Right ventricle myocardium inferior (tissue), 1 donor: ENCODE measurements at places on chromosomes 6 and 20. TPM values are rescaled to one million over a fixed set of nuclear protein-coding genes. Genes with fewer than 3 reads are reported as not detected.

DNA sequence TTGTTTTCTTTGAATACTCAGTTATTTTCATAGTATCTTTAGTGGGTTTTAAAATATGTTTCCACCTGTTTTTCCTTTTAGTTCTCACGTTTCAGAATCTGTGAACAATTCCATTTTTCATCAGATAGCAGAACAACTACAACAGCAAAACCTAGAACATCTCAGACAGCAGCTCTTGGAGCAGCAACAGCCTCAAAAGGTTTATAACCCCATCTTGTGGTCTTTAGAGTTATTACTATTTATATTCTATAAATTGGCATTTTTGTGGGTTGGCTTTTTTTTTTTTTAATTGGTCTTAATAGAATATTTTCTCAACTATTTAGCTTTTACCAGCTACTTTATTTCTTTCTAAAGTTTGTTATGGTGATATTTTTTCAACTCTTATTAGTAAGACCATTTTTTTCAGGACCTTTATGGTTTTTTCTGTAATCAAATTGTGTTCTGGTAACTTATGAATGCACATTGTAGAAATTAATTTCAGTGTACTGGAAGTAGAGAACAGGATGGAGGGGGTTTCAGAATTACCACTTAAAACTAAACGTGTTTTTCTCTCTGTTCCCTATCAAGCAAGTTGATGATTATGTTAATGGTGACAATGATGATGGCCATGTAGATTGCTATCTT, 72.2 kb downstream of the SCAF8 start:
- DNase-seq: no peak

DNA sequence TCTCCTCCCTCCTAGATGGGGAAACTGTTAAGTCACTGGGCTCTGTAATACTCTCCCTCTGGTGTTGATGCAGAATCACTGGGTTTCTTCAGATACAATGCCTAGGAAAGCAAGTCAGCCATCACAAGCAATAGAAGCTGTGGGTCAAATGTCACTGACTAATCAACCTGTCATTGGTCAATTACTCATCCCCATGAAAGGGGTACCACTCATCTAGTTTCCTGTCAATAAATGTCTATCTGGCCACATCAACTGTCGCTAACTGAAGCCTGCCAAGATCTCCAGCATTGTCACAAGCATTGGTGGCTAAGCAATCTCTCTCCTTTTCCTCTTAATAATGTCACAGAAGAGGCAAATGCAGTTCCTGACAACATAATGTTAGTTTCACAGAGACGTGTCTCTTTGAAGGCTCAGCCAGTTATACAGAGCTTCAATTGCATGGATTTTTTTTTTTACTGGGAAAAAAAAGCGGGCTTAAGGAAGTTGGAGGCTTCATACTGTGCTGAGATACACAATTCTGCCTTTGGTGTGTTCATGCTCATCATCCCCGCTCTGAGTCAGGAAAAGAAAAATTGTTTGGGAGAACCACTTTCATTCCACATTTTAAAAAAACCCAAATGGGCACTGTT, 355.9 kb downstream of the BTBD9 start:
- no peak for DNase-seq

DNA sequence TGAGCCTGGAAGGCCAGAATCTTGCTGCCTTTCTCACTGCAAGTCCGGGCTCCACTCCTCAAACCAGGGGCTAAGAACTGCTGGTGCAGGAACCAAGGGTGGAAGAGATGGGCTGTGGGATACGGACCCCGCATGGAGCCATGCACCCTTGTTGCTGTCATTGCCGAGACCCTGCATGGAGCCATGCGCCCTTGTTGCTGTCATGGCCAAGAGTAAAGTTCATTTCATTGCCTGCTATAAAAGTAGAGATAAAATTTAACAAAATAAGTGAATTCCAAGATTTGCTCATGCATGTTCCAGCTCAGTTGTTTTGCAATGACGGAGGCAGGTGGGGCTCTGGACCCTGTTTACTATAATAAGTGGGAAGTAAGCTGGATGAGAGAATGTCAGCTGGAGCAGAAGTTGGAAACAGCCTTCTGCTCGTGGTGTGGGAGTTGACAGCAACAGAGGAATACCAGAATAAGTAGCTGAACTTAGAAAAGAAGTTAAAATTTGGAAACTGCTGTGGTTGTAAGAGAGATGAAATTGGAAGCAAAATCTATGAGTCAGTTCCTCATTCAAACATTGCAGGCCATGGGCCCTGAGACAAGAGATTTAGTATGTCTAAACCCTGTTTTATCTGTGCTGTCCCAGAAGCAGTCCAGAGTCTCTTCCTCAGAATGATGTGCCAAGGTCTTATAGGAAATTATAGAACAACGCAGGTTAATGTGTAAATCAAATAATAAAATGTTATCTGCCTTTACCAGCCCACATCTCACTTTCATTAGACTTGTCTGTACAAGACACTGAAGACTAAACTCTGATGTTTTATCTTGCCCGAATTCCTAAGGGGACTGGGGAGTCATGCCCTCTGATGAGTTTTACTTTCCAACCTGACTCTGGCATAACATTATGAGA, 15.8 kb upstream of the THBS2 start:
- DNase-seq: no peak

GRCh38 chr6:140366991-140367390, 992.5 kb upstream of the CITED2 start:
- no peak for DNase-seq

GRCh38 chr6:165686596-165687365, 23.7 kb upstream of the PDE10A start:
- no peak for DNase-seq

- DNase-seq: no peak
These were observed 1.0 kb downstream of the FILIP1 start for GRCh38 chr6:75492386-75493153.

DNA sequence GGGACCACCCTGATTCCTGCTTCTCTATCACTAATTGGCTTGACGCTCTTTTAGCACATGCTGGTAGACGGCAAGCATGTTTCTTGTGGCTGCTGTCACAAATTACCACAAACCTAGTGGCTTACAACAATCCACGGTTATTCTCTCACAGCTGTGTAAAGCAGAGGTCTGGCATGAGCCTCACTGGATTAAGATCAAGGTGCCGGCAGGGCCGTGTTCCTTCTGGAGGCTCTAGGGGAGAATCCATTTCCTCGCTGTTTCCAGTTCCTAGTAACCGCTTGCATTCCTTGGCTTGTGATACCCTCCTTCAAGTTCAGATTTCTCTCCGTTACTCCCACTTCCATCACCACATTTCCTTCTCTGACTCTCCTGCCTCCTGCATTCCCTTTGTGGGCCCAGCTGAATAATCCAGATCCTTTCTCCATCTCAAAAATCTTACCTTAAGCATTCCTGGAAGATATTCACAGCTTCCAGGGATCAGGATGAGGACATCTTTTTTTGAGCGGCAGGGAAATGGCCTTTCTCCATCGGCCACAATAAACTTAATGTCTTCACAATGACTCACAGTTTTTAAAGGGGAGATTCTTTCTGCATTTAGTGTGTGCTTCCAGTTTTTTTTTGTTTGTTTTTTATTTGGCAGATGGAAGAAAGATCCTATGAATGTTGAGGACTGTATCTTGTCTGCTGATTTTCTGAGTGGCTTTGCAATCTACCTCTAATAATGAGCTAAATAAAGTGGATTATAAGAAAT, 39.9 kb downstream of the BMP6 start:
- no peak for DNase-seq

GRCh38 chr20:50720026-50720425, 11.4 kb upstream of the PARD6B start:
- no peak for DNase-seq

DNA sequence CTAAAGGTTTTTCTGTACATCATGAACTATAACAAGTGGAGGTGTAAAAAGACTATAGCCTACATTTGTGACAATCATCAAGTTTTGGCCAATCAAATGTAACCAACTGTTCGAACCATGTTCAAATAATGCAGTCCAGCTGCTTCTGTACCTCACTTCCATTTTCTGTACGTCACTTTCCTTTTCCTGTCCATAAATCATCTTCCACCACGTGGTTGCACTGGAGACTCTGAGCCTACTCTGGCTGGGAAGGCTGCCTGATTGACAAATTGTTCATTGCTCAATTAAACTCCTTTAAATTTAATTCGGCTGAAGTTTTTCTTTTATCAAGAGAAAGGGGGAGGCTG, 270.4 kb upstream of the JARID2 start:
- DNase-seq: no peak

- DNase-seq: no peak
These were observed 115.9 kb upstream of the NRSN1 start for GRCh38 chr6:24010133-24010532.

- no peak for DNase-seq
These were observed 1211.1 kb upstream of the GJE1 start for GRCh38 chr6:140921366-140922226.

DNA sequence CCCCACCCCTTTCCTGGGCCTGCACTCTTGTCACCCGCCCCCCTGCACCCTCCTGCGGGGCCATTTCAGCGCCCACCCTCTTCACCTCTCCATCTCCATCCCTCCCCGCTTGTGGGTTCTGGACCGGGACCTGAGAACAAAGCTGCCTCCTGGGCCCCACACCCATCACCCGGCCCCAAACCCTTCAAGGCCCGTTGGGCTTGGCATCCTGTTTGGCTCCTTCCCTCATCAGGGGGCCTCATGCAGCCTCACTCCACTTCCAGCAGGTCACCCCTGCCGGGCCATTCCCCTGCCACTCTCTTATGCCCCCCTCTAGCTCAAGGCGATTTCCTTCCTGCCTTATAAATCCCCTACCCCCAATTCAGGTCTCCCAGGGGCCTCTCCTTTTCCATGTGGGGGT, 67.4 kb downstream of the SRC start:
- no peak for DNase-seq

DNA sequence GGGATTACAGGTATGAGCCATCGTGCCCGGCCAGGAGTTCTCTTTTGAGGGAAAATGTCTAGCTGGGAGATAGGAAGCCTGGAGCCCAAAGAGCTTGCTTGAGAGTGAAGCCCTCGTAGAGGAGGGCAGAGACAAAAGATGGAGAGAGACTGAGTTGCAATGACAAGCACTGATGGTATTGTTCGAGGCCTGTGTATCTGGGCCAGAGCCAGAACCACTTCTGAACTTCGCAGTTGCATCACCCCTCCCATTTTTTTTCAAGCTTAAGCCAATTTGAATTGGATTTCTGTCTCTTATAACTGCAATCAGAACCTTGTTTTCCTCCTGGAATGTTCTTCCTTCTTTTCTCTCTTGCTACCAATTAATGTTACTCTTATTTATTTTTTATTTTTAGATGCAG, 83.1 kb downstream of the KCNB1 start:
- DNase-seq: no peak

DNA sequence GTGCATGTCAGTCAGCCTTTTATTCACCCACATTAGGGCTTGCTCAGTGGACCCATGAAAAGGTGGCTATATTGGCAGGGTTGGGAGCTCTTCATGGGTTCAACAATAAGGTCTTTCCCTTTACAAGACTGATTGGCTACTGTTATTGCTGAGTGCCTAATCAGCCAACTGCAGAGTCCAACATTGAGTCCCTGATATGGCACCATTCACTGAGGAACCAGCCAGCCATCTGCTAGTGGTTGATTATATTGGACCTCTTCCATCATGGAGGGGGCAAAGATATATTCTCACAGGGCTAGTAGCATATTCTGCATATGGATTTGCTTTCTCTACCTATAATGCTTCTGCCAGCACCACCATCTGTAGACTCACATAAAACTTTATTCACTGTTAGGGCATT, 69.9 kb downstream of the CDKAL1 start:
- no peak for DNase-seq

- no peak for DNase-seq
These were observed 55.4 kb upstream of the TULP4 start for GRCh38 chr6:158256746-158257424.

DNA sequence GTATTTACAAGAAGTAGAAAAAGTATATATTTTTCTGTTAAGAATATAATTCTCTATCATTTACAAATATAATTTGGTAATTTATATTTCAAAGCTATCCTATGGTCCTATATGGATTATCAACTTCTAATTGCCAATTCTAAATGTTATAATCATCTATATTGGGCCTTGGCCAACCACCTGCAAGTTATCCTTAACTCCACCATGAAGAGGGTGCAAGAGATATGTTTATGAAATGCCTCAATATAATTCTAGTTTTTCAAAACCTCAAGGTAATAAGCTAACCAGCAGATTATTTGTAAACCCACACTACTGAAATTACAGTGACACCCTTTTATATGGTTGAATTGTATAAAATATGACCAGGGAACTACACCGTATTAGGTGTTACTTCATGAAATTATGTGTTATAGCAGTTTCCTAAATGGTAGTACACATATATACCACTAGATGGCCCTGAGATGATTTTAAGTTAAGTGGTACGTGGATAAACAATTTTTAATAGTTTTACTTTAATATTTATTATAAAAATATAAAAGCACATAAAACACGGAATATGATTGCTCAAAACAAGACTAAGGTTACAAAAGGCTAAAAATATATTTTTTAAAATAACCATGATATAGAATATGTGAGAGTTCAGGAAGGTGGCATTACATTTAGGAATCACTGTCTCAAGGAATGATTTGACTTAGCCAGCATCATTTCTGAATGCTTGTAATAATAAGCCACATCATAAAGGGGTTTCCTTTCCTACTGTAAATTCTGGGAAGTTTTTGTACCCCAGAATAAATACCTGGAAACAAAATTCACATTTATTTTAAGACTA, 9.8 kb upstream of the PNISR start:
- no peak for DNase-seq

DNA sequence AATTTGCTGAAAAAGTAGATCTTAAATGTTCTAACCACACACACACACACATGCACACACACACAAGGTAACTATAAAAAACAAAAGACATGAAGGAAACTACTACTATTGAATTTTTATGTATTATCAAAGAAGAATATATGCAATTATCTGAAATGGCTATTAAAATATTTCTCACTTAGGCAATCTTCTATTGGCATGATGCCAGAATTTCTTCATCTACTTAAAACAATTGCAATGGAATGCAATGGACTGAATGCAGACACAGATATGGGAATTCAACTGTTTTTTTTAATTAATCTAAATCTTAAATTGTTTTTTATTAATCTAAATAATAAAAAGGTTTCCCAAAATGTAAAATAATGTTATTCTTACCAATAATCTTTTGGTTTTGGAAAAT, 152.6 kb upstream of the SMLR1 start:
- DNase-seq: no peak

- no peak for DNase-seq
These were observed 31.9 kb upstream of the SYNCRIP start for GRCh38 chr6:85674604-85675003.

DNA sequence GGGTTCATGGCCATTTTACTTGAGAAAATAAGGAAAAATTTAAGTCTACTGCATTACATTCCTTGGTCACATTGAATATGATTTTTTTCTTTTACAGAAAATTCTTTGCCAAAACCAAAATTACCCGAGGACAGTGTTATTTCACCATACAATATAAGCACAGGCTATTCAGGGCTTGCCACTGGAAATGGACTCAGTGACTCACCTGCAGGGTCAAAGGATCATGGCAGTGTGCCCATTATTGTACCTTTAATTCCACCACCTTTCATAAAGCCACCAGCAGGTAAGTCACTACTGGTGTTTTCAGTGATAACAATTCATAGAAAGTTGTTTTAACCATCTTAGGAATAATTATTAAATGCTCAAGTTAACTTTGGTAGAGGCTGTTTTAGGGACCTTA, 16.2 kb downstream of the SOBP start:
- no peak for DNase-seq

GRCh38 chr20:12835999-12836398, 172.8 kb upstream of the SPTLC3 start:
- DNase-seq: no peak

Gene NOX3
- total RNA-seq: not detected

Gene BTNL2
- total RNA-seq: not detected

Gene RPP40
- total RNA-seq: 4.2 TPM

Gene TBX18
- total RNA-seq: 8.4 TPM

Gene LHFPL5
- total RNA-seq: not detected

Gene PTK6
- 0.11 TPM for total RNA-seq

Gene TP53TG5
- 0.73 TPM for total RNA-seq

Gene WFDC10A
- total RNA-seq: not detected

Gene C20orf96
- total RNA-seq: 5.4 TPM
